Activated CD4-positive, CD25-positive, alpha-beta regulatory T cell treated with anti-CD3 and anti-CD28 coated beads, Interleukin-2, amount 50 U/mL, for 16 hours (primary cell): ENCODE measurements at places on chromosomes 12 and 14.
A peak's percentile ranks its signal among the peaks of the same experiment; 100 is the strongest.

- DNase-seq, result no peak
These were observed 91.9 kb downstream of the TMEM30B start for GRCh38 chr14:61188978-61189808.

GRCh38 chr14:99754141-99755067 is 38.8 kb upstream of the EML1 start:
- no peak for DNase-seq

DNA sequence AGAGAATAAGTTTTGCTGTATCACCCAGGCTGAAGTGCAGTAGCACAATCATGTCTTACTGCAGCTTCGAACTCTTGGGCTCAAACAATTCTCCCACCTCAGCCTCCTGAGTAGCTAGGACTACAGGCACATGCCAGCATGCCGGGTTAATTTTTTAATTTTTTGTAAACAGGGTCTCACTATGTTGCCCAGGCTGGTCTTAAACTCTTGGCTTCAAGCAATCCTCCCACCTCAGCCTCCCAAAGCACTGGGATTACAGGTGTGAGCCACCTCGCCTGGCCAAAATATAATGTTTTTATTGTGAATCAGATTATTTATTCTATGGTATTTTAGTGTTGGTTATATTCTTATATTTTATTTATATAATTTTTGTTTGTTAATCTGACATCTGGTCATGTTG is 3.8 kb upstream of the ZNF740 start:
- no peak for DNase-seq

- no peak for DNase-seq
These were observed 15.7 kb upstream of the GALNT6 start for GRCh38 chr12:51406859-51407258.

DNA sequence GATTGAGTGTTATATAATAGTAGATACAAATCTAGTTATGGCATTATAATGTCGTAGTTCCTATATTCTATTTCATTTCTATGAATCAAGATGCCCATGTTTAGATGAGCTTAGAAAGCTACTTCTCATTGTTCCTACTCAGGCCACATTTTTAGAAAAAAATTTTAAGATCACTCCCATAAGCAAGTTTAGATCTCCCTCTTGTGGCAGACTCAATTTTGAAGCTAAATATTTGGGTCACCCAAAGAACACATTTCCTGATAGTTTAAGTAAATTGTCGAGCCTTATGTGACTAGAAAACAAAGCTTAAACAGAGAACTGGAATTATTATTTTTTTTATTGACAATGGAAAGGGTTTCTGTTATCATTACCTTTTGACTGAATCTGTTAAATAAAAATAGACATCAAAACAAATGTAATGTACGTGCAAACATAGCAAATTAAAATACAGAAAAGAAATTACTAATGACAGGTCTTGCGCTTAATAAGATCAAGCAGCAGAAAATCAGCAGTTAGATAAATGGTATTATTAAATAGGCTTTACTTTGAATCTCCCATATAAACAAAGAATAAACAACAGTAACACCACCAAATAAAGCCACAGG is 180.2 kb downstream of the ACSS3 start:
- no peak for DNase-seq

DNA sequence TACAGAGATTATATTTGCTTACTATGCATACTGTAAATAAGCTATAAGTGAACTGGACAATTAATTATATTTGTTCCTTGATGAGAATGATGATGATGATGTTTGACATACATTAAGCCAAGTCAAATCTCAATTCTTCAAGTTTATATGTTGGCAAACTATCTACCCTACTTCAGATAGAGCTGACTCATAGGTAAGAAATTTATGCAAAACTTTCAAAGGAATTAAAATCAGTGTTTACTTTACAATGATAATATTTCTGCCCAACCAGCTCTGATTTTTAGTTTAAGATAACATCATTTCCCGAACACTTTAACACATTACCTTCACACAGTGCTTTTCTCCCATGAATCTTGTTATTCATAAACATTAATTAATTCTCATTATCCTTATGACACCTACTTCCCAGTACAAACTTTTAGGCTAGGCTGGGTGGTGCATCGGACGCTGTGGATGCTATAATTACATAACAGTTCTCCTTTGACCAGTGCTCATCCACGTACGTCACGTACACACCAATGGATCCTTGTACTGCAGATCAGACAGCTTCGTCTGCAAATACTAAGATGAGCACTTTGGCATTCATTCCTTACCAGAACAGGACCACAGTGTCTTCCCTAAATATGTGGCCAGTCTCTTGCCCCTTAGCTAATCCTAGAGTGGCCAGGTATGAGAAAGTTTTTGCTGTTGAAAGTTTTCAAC is 18.3 kb downstream of the BMP4 start:
- no peak for DNase-seq

- DNase-seq, result no peak
These were observed 33.2 kb downstream of the SAMD4A start for GRCh38 chr14:54599966-54600716.

DNA sequence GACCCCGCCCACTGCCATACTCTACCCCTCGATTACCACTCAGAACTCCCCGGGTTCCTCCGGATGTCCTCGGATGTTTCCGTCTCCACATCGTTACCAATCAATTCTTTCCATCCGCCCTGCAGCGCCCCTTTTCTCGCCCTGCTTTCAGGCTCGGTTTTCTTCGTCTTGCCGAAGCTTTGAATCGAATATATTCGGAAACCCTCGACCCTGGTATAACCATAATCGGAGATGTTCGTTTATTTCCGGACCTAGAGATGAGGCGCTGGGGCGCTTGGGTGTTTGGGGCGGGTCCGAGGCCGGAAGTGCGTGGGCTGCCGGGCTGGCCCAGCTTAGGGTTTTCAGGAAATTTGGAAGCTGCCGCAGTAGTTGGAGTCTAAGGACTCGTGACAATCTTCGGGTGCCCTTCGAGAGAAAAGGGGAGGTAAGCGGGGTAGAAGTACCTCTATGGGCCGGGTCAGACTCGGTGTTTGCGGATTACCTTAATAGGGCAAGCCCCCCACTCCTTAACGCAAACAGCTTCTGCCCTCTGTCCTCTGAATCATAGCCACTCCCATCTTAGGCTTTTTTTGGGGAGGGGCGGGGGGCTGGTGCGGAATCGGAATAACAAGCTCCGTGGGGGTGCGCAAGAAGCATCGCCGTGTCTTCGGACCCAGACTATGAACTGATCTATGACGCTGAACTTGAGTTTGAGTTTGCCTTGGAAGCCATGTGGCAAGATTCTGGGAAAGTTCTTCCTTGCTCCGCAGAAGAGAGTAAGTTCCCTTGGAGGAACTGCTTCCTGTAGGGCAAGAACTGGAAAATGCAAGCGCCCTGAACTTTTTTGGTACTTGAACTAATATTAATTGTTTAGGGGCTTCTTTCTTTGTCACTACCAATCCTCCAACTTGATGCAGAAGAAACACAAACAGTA is at the start of gene C14orf119:
Gene C14orf119 (plus strand): TSS at position 310 of the 913 bp plus-strand sequence. CDS start 2,154 bp downstream, outside the sequence.
- peak; percentile 98 for DNase-seq

GRCh38 chr12:57868851-57869268 is 22.3 kb upstream of the CTDSP2 start:
- no peak for DNase-seq

- no peak for DNase-seq
These were observed 1075.8 kb upstream of the TMEM132C start for GRCh38 chr12:127191129-127191528.

DNA sequence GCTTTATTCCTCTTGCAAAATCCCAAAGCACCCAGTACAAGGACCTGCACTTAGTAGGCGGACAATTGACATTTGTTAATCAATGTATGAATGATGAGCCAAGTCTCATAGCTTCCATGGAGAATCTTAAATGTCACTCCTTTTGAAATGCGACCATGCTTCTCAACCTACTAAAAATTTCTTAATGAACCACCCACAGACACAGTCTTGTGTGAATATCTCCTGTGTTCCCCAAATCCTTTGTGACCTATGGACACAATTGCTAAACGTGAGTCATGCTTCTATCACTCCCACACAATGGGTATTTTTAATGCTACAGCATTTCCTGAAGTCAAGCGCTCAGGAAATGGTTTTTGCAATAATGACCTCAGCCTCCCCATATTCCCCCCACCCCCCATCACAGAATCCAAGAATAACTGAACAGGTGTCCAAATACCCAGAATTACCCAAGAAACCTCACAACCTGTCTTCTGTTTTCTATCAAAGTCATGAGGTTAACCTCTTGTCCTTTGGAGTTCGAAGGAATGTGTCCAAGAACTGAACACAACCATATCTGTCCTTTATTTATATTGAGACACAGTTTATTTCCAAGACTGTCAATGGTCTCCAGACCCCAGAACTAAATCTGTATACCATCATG is 163.6 kb upstream of the PLEKHG7 start:
- no peak for DNase-seq

DNA sequence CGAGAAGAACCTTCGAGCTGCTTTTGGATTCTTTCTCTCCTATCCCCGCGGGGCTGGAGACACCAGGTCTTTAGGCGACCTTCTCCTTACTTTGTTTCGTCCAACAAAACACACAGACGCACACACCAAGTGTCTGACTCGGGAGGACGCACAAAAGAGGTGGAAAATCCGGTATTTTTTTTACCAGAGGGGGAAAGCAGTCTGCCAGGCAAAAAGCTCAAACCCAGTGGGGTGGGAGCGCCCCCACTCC is 2.1 kb downstream of the SIX4 start:
- no peak for DNase-seq

- no peak for DNase-seq
These were observed 45.4 kb downstream of the SRGAP1 start for GRCh38 chr12:63889721-63890509.

- DNase-seq, result no peak
These were observed 194.1 kb downstream of the KTN1 start for GRCh38 chr14:55773984-55774545.

DNA sequence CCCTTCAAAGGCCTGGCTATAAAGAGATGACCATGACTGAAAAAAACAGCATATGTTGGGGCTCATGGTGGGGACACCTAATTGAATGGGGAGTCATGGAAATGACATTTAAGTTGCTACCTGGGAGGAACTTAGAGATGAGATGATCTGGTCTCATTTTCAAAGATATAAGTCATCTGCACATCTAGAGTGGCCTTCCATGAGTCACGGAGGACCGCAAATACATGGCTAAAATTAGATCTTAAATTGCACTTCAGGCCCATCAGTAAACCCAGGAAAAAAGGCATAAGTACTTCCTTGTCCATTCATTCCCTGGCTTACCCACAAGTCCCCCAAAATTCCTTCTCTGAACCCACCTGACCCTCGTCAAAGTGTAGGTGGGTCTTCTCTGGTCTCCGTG is 53.4 kb downstream of the SPTB start:
- DNase-seq, result no peak

DNA sequence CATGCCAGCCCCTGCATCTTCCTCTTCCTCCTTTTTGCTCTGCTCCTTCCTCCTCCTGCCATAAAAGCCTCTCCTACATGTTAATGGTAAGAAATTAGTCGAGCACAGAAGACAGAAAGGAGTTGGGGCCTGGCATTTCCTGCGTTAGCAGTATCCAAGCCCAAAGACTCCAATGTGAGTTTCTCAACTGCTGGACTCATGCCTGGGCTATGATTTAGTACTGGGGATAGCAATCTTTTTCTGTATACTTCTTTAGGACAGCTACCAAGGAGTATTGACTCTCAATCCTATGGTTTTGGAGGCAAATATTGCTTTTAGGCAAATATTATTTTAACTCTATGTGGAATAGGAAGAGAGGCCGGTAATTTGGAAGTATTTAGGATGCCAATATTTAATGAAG is 18.0 kb upstream of the SLC38A4 start:
- DNase-seq, result no peak

DNA sequence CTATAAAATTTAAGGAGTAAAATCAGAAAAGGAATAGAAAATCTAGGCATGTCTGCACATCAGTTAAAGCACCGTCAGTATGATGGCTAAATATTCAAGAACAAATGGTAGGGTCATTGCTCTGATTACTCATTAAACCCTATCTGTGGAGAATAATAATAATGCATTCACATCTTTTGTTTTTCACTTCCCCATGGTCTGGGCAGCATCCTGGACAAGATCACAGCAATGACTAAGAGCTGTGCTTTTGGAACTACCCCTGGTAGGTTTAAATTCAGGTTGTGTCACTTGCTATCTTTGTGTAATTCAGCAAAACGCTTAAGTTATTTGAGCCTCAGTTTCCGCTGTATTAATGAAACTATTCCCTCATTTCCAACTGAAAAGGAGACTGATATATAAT is 33.1 kb downstream of the C12orf42 start:
- DNase-seq, result no peak

DNA sequence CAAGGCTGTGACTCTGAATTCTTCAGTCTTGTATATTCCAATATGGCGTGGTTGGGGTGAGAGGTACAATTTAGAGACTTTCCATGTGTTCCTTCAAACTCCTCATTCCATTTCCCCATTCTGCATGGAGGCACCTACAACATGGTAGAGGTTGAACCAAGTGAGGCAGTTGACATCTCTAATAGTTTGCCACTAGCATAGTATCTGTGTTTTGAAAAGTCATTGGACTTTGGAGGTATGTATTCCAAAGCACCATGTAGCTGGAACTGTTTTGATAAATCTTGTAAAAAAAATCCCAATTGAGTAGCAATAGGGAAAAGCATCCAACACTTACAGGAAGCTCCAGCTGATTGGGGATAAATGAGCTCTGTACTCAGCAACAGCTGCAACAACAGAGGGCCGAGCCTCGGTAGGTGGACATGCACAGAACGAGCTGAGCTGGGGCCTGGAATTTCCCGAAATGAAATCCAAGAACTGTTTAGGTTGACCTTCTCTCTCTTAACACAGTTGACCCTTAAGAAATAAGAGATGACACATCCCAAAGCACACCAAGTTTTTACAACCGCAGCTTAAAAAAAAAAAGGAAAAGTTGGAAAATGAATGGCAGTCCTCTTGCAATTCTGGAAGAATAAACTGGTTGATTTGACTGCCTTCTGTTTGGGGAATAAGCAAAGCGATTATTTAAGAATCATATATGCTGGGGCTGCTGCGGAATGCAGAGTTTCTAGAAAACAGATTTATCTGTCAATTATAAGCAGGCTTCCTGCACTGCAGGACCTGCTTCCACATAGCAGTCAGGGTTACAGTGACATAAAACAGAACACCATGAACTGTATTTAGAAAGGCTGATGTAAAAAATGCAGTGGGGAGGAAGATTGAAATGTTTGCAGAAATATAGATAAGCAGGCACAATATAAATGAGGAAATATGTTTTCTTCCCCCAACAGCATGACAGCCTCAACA is 194.6 kb upstream of the KRR1 start:
- DNase-seq, result no peak

GRCh38 chr12:989051-989450 is 2.0 kb upstream of the ERC1 start:
- no peak for DNase-seq

GRCh38 chr14:95713596-95714371 is at the start of gene TCL1A:
TSS of gene TCL1A (minus strand) at chr14:95714125. CDS start at chr14:95714066, 59 bp downstream.
- no peak for DNase-seq

DNA sequence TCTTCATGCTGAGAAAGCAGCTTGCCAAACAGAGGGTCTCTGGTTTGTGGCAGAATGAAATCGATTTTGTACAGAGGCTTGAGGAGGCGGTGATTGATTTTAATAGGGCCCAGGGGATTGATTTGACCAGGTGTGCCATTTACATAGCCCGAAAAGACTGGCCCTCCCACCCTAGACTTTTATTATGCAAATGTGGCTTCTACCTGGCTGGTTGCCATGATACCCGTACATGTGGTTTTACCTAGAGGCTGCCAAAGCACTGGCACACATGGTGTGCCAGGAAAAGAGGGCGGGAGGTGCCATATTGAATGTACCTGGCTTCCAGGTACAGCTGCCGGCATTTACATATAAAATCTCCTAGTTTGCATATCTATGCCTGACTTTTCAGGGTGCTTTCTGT is 18.0 kb upstream of the GUCY2C start:
- no peak for DNase-seq
